Stimulated activated CD4-positive, alpha-beta T cell treated with anti-CD3 and anti-CD28 coated beads, Interleukin-15, amount 100 ng/mL, for 48 hours (primary cell): ENCODE measurements at places on chromosomes 13 and 19.

- no peak for DNase-seq
Observed at GRCh38 chr19:17491287-17491686, 20.2 kb upstream of the PGLS start.

DNA sequence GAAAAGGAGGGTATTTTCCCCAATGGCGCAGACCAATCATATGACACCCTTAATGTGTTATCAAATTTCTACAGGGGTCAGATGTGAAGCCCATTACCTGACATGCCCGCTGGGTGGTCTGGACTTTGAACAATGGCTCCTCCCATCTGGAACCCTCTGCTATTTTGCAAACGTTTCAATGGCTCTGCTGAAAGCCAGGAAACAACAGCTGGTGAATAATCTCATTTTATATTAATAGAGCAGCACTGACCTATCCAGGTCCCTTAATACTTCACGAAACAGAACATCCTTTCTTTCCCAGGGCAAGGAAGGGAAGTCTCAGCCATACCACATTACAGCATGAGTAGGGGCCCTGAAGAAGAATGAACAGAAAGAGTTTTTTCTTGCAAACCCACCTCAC, 20.3 kb upstream of the KPNA3 start:
- DNase-seq, result no peak

GRCh38 chr13:51122868-51123566, 11.9 kb upstream of the C13orf42 start:
- peak; percentile 16 for DNase-seq

DNA sequence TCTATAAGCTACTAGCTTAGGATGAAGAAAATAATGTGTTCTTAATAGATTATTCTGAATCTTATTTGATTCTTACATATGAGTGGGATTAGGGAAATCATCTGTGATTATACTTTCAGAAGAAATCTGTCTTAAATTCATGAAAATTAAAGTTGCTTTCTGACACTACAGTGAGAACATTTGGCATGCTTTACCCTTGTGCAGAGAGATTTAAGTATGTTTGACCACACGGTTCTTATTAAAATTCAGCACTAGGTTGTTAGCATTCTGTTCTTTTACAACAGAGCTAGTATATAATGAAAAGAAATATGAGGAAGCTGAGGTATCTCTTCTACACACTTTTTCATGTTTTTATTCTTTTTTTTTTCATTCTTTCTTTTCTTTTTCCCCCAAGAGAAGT, 2723.9 kb downstream of the PCDH9 start:
- DNase-seq, result no peak

DNA sequence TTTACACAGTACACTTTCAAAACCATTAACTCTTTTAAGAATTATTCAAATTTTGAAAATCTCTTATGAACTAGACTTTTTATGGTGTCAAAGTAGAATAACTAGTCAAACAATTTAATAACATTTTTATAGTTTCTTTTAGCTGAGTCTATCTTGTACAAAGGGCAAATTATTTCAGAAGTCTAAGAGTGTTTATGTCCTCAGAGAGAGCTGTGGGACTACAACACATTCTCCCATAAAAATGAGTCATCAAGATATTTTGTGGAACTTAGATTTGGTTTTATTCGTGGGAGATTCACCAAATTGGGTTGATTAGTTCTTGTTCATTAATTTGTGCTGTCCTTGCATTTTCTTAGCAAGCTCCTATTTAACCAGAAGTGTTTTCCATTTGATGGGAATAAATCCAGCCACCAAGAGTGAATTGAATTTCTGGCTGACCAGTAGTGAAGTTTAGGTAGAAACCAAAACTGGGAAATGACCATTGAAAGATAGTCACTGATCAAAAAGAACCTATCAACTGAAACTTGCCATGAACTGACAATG, 291.0 kb downstream of the DLEU7 start:
- DNase-seq, result no peak
